ENCODE measurements at places on chromosomes 5 and 9.

GRCh38 chr9:135376511-135377265 is 102.9 kb upstream of the PPP1R26 start:
- DNase-seq: no peak

DNA sequence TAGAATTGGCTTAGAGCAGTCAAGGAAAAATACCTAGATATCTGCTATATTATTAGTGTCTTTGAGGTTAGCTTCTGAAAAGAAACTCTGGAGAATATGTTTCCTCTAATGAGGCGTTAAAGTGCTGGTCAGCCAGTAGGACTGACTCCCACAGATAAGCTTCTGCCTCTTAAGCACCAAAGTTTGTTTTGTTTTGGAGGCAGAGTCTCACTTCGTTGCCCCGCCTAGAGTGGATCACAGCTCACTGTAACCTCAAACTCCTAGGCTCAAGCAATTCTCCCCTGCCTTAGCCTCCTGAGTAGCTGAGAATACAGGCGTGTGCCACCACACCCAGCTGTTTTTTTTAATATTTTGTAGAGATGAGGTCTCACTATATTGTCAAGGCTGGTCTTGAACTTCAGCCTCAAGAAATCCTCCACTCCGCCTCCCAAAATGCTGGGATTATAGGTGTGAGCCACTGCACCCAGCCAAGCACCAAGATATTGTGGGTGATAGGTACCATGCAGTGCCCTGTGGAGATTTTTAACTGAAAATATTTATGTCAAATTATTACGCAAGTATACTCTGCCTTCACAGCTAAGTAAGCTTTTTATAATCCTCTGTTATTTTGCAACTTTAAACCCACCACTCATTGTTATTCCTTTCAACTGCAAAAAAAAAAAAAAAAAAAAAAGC is 24.7 kb upstream of the TMEM171 start:
- no peak for DNase-seq

- no peak for DNase-seq
Measured at GRCh38 chr9:116360016-116360415, 206.4 kb downstream of the PAPPA start.

- no peak for DNase-seq
Measured at GRCh38 chr5:78964889-78965288, 20.2 kb downstream of the ARSB start.

- no peak for DNase-seq
Measured at GRCh38 chr9:124297551-124297901, 39.8 kb downstream of the NEK6 start.

- no peak for DNase-seq
Measured at GRCh38 chr9:22401671-22402070, 45.0 kb upstream of the DMRTA1 start.

- DNase-seq: no peak
Measured at GRCh38 chr5:175895686-175896102, 24.3 kb downstream of the CPLX2 start.

DNA sequence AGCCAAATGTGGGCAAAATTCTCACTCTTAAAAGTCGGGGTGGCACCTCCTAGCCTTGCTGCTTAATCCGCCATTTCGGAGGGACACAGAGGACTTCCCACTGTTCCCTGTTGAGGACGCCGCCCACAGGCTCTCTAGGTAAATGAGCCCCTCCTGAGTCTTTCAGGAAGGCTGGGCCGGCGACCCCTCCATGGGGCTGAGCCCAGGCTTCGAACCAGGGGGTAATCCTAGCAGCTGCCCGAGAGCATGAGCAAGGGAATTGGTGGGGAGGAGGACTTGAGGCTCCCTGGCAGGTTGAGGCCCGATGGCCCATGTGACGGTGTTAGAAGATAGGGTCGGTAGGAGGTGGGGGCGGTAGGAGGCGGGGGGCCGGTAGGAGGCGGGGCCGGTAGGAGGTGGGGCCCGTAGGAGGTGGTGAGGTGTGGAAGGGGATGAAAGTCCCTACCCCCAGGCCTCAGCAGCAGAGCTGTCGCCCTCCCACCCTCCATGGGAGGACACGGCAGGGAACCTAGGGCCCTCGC is 17.1 kb downstream of the SLC12A7 start:
- DNase-seq: no peak

DNA sequence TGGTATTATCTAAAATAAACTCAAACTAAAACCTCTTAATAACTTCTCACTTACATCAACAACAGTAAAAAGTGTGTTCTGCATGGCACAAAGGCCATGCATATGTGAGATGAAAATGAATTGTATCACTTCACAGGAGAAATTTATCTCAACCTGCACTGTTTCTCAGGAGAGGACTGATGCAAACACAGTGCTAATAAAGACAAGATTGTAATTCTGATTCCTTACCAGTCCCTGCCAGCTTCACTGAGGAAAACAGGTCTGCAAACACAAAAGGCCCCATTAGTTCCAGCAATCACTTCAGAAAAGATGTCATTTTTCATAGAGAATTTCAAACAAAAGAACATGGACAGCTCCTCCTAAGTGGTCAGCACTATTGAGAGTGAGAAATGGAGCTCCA is 117.3 kb upstream of the PDE4D start:
- DNase-seq: no peak

- DNase-seq: no peak
Measured at GRCh38 chr5:35777358-35778087, 79.2 kb upstream of the IL7R start.

DNA sequence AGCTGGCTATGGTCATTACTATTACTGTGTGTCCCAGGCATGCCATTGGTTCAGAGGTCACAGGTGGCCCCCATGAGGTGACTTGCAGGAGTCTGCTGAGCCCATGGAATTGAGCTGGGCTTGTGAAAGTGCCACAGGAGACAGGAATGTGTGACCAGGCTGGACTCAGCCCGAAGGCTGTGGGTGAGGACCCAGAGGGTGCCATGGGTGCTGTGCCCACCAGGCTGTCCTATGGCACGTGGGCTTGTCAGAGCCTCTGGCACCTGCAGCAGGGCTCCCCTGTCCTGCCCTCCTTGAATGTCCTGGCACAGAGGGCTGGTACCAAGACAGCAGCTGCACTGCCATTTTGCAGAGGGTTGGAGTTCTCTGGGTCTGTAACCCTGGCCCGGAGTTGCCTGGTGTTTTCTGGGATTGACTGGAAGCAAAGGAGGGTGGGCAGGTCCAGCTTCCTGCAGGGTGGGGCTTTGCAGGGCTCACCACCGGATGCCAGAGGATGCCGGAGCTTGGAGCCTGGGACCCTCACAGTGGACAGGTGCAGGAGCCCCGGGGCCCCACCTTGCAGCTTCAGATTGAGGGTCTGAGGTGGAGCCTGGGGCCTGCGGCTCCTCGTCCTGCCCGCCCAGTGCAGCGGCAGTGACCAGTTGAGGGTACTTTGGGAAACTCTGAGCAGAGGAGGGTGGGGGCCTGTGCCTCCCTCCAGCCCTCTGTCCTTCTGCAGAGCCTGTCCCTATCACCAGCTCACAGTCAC is 14.2 kb downstream of the COL5A1 start:
- no peak for DNase-seq

All from coronary artery (tissue), 2 donors.